ENCODE measurements at places on chromosomes 16 and 17.

DNA sequence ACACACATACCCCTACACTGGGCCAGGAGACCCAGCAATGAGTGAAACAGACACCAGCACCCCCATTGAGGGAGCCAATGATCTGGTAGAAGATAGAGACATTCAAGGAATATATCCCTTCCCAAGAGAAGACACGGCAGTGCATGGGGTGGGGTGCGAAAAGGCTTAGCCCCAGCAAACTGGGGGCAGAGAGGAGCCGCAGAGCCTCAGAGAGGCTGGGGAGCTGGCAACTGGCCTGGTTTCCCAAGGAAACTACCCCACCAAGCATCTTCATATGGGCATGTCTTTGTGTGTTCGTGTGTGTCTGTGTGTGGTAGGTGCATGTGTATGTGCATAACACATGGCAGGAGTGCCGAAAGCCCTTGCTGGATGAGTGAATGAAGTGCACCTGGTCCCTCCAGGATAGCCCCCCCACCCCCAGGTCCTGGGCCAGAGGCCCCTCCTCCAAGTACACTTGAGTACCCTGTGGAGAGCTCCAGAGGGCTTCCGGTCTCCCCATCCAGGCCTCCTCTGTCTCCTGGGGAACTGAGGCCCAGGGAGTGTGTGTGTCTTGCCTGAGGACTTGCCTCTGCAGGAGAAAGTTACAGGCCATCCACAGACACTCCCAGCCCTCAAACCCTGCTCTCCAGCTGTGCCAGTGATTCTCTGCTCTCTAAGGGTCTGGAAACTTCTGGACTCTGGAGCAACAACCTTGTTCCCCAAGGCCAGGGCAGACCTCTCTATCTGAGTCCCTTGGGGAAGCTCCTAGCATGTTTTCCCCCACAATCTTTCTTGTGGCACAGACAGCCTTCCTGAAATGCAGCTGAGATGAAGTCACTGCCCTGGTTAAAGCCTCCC, 15.9 kb downstream of the TBX2 start:
- DNase-seq = no peak

DNA sequence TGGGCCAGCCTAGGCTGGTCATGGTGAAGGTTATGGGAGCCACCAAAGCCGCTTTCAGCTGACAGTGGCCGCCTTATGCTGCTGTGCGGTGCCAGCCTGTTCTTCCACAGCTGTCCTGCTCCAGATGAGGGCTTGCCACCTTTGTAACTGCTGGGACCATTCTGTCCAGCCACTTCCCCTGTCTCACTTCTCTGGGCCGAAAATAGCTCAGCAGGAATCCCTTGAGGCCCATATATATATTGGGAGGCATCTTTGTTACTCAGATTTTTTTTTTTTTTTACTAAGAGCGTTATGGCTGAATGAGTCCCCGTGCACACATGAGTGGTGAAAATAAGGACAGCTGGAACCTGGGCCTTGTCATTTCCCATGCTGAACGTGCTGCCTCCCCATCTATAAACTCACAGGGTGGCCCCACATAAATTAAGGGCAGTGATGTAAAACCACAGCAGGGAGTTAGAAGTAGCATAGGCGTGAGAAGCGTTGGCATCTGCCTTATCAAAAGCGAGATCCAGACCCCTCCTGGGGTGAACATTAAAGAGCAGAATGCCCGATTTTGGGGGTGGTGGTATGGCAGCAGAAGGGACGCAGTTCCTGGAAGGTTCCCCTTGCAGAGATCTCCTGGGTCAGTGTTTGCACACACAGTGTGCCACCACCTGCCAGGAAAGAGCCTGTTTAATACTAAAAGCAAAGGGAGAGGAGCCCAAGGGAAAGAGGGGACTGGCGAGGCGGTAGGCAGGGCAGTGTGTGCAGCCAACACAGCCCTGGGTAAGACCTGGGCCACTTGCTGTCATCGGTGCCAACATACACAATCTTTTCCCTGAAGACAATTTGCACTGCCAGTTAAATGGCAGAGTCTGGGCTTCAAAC, 57.8 kb downstream of the USP43 start:
- no peak for DNase-seq

DNA sequence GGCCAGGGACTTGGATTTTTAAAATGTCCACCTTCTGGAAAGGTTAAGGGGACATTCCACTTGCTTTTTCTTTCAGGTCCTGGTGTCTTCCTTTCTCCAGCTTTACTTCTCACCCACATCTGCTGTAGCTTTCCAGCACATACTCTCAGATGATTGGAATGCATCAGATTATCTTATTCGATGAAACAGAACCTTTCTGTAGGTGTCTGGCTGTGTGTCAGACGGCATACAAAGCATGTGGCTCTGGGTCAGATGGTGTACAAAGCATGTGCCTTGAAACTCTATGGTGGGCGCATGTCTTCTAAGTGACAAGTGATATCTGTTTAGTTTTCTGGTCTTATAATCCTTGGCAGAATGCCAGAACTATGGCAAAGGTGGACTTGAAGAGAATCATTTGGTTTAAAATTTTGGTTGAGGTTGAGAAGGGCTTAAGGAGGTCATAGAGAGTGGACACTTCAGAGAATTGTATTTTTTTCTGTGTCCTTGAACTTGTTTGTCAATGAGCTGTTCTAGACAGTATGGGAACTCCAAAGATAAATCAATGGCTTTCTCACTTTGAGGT, 125.3 kb downstream of the FTO start:
- DNase-seq = no peak

- DNase-seq = no peak
Observed at GRCh38 chr17:66432996-66433551, 130.7 kb downstream of the PRKCA start.

GRCh38 chr17:49471089-49471683, 23.9 kb upstream of the NGFR start:
- no peak for DNase-seq
